ENCODE measurements at places on chromosomes 12 and 14.

DNA sequence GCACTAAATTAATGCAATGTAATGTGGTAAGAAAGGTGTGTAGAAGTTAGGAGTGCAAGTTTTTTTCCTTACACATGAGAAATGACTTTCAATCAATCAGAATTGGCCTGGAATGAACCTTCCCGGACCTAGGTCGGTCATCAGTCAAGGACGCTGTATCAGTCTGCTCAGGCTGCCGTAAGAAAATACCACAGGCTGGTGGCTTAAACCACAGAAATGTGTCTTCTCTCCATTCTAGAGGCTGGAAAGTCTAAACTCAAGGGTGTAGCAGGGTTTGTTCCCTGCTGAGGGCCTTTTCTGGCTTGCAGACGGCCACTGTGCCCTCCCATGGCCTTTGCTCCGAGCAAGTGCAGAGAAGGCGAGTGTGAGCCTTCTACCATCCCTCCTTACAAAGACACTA is 86.6 kb upstream of the DYNC1H1 start:
- DNase-seq, result no peak

DNA sequence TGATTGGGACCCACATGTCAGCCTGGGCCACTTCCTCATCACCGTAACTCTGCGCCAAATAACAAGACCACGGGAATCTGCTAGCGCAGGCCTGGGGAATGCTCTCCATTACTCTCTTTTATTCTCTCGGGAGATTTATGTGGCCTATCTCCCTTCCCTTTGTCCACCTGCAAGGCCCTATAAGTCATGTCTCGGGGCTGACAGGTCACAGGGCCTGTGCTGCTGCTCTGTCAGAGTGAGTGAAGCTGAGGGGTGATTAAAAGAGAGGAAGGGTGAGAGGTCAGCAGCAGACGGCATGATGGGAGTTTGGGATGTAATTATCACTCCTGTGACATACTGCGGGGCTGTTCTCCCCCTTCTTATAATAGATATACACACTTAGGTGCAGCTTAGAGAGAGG is 26.2 kb upstream of the GPATCH2L start:
- DNase-seq, result no peak

DNA sequence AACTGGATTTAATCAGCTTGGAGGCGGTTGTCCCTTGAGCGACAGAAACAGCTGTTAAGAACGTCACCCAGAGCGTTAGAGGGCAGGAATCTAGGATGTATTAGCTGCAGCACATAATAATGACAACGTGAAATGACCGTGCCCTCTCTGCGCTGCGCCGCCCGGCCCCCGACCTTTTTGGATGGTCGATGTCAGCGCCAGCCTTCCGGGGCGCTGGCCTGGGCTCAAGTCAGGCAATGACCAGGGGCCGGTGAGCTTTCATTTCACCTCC is 427 bp upstream of the TMEM120B start:
- no peak for DNase-seq

GRCh38 chr14:32202491-32202997 is 525 bp downstream of the RNU6-8 start:
- DNase-seq, result no peak

- no peak for DNase-seq
These were observed 1252.6 kb downstream of the TMEM121 start for GRCh38 chr14:106778986-106779385.

GRCh38 chr12:1681493-1681807 is 9.4 kb upstream of the ADIPOR2 start:
- DNase-seq, result no peak

- DNase-seq, result no peak
These were observed 187.5 kb downstream of the PCNX1 start for GRCh38 chr14:71094722-71095121.

- no peak for DNase-seq
These were observed 366.0 kb upstream of the DDHD1 start for GRCh38 chr14:53519137-53519536.

- DNase-seq, result no peak
These were observed 512 bp downstream of the ACTR10 start for GRCh38 chr14:58200480-58200841.

- no peak for DNase-seq
These were observed 404.4 kb downstream of the SLC6A15 start for GRCh38 chr12:84507956-84508850.

DNA sequence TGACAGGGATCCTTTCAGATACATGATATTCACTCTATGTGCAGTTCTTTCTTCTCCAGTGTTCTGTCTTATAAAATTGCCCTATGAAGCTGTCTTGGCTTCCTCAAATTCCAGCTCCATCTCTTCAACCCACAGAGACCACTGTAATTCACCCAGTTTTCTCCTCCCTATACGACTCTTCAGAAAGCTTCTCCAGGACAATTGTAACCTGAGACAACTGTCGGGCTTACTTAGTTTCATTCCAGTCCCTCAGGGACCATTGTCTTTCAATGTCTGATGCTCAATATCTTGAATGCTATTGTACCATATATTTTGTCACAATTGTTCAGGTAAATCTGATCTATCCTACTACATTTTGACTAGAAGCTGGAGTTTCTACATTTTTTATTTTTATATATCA is 345.3 kb downstream of the RPL10L start:
- DNase-seq, result no peak

DNA sequence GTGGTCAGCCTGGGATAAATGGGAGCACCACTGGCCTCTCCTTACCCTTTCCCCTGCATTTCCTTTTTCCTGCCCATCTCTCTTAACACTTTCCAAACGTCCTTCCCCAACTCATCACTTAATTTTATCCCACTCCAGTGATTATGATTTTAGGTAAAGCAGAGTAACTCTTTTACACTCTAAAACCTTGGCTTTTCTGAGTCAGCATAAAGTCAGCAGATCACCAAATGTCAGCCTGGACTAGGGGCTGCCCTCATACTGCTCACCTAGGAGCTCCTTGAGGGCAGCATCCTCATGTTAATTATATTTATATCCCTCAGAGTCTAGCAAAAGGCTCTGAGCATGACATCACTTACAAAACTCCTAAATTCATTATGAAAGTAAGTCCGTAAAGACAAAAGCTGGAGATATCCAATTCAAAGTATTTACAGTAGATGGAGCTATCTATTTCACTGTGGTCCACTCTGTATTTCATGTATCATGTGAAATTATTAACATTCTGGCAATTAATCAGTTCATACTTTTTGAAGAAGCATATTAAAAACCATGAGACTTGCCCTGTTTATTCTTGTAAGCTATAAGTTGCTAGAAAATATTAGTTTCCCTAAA is 17.0 kb upstream of the DICER1 start:
- DNase-seq, result no peak

GRCh38 chr12:89544681-89545184 is 18.9 kb upstream of the POC1B start:
- no peak for DNase-seq

- DNase-seq, result no peak
These were observed 265.3 kb upstream of the PRICKLE1 start for GRCh38 chr12:42854826-42855225.

GRCh38 chr14:23000860-23001259 is 9.1 kb downstream of the C14orf93 start:
- no peak for DNase-seq

GRCh38 chr12:85872497-85873091 is 1.5 kb upstream of the NTS start:
- DNase-seq, result no peak

- no peak for DNase-seq
These were observed 78.9 kb downstream of the NCOR2 start for GRCh38 chr12:124488520-124488919.

GRCh38 chr12:107788690-107789458 is 14.4 kb downstream of the ASCL4 start:
- DNase-seq, result no peak

DNA sequence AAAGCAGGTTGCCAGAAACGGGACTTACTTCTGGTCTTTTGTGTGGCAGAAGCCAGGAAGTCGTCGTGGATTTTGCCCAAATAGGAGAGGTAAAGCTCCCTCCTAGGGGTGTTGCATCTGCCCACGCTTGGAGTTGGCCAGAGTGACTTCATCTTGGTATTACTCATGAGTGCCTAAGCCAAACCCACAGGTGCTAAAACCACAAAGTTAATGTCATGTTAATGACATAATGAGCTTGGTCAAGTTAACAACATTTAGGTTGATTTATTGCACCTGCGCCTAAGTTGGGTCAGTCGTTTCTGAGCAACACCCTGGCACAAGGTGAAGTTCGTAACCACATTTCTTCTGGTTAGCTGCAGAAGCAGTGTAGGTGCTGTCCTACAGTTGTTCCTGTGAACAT is 225.2 kb downstream of the FUT8 start:
- DNase-seq, result peak; percentile 51

- DNase-seq, result no peak
These were observed 17.6 kb upstream of the AKAP6 start for GRCh38 chr14:32311294-32312009.

GRCh38 chr14:94334872-94335271 is 11.7 kb upstream of the SERPINA6 start:
- DNase-seq, result no peak

DNA sequence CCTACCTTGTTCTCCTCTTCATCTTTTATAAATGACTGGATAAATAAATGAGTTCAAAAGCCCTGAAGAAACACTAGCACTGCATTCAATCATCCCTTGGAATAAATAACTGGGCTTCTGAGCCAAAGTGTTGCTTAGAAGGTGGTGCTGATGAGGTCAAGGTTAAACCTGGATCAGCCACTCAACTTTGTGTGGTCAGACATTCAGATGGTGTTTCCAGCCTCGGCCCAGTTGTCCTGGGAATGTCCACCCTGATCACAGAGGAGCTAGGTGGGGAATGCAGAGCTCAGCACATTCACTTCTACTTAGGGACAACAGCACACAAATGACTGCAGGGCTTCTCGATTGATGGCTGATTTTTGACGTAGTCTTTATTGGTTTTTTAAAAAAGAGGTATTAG is 88.7 kb downstream of the SLC8A3 start:
- no peak for DNase-seq

- no peak for DNase-seq
These were observed 742.0 kb downstream of the GALC start for GRCh38 chr14:87251011-87251410.

- DNase-seq, result no peak
These were observed 233.3 kb upstream of the FLRT2 start for GRCh38 chr14:85296456-85297210.

DNA sequence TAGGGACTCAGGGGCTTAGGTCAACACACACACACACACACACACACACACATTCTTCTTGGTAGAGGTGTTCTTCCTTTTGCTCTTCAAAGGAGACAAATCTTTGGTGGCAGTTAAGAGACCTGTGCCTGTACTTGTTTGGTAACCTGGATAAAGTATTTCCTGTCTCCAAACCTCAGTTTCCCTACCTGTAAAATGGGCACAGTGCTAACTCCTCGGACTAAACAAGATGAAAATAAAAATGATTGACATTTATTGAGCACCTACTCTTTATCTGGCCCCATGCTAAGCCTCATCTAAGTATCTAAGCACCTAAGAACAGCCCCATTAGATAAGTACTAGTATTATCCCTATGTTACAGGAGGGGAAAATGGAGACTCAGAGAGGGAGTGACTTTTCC is 220.8 kb upstream of the MYL2 start:
- no peak for DNase-seq

- DNase-seq, result peak; percentile 60
These were observed 65.3 kb downstream of the IFT43 start for GRCh38 chr14:76050797-76051392.

GRCh38 chr12:123860377-123860776 is 98.3 kb downstream of the DNAH10 start:
- DNase-seq, result no peak

GRCh38 chr14:66037361-66037760 is 448.8 kb upstream of the CCDC196 start:
- DNase-seq, result no peak

- peak; percentile 32 for DNase-seq
These were observed 71.7 kb downstream of the CCDC92 start for GRCh38 chr12:123900871-123901376.

DNA sequence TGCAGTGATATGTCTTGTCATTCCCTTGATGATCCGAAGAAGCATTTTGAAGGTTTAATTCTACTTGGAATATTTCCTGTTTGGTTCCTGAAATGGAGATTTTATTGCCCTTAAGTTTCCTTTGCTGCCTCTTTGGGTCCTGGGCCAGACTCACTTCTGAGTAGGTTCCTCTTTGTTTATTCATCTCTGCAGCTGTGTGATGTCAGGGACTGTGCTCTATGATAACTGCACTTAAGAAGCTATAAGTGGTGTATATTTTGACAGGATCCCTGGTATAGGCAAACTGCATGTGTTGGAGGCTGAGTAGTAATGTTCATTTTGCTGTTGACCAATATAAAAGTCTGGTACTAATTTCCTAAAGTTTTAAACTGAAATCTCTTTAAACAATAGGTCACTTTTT is at the start of gene KLRC4:
Gene KLRC4, minus strand, starts transcription at position 366 of the 400 bp plus-strand sequence. Its CDS starts 182 bp downstream, at position 184.
- no peak for DNase-seq

- no peak for DNase-seq
These were observed 152.8 kb upstream of the GSC start for GRCh38 chr14:94922595-94923239.

DNA sequence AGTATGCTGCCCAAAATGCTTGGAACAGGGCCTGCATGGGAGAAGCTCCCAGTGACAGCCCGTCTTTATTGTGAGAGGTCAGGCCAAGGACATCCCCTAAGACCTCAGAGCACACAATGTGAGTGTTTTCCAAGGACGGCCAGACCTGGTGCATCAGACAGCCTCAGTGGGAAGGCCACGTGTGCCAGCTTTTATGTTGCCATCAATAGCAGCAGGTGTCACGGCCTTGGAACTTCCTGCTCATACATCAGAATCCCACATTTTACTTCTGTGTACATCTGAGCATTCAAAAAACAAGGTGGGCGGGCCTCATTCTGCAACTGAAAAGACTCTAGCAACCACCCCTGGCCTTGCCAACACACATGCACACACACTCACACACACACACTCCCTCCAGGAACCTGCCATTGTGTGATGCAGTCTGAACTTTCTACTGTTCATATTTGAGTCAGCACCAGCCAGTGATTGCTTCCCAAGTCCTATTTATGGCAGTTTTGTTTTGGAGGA is 753.1 kb upstream of the TBX3 start:
- no peak for DNase-seq

DNA sequence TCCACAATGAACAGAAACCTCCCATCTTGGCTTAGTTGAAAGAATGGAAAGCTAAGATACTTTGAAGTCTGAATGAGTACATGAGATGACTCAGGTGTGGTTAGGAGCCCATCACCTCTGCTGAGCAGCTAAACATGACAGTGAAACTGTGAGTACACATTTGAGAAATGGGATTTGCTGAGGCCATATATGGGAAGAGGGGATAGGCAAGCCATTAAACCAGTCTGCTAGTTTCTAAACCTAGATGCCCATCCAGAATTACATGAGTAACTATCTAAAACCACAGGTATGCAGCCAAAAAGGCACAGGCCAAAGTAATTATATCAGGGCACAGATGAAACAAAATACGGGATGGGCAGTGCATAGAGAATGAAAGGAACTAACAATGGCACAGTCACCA is 41.2 kb downstream of the NKX2-1 start:
- DNase-seq, result peak; percentile 15

DNA sequence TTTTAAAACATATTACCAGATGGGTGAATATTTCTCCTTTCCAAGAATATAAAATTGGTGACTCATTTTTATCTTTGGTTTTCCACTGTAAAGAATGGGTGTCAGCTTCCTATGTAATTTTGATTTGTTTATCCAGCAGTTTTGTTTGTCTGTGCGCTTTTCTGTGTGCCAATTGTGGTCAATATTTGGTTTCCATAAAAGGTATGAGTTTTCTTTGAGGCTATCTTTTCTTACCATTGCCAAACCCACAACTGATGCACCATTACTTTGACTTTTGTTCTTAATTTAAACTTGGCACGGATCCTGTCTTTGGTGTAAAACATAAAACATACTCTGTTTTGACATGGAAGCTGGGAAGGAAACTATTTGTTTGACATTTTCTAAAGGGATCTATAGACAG is 78.8 kb upstream of the NAV3 start:
- DNase-seq, result no peak

Measured in stimulated activated CD4-positive, alpha-beta T cell treated with anti-CD3 and anti-CD28 coated beads, Interleukin-15, amount 100 ng/mL, for 24 hours (primary cell).